Breast epithelium (tissue), 4 donors: ENCODE measurements at places on chromosomes 5 and 9. TPM values are rescaled to one million over a fixed set of nuclear protein-coding genes. Genes with fewer than 3 reads are reported as not detected.

Gene SH3RF2
- 9.4 TPM for total RNA-seq

Gene OR1L4
- total RNA-seq: not detected

Gene LCN1
- total RNA-seq: not detected

- DNase-seq: no peak
Measured at GRCh38 chr5:125402787-125403186, 656.3 kb upstream of the ZNF608 start.

GRCh38 chr5:56286015-56286884, 53.1 kb upstream of the ANKRD55 start:
- DNase-seq: no peak
